ENCODE measurements at places on chromosomes 16 and 17. TPM values are rescaled to one million over a fixed set of nuclear protein-coding genes. Genes with fewer than 3 reads are reported as not detected.

GRCh38 chr17:74107107-74107506 is 96.4 kb upstream of the RPL38 start:
- no peak for DNase-seq
- no peak overlapping the region for H3K4me3 ChIP-seq
- no peaks in the 10 kb centered on the region for H3K27me3 ChIP-seq
- H3K36me3 ChIP-seq: no peaks in the 10 kb centered on the region
- no peaks in the 10 kb centered on the region for H3K4me1 ChIP-seq

DNA sequence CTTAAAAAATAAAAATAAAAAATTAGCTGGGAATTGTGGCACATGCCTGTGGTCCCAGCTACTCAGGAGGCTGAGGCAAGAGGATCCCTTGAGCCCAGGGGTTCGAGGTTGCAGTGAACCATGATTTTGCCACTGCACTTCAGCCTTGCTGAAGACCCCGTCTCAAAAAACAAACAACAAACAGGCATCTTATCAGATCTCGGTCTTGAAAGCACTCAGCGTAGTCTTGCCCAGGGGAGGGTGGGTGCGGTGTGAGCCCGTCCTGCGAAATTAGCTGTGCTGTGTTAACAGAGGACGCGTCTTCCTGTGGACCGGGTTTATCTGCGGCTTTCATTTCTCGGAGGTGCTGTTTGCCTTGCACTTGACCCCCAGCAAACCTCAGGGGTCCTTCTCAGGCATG is 5.4 kb downstream of the GAA start:
- H3K36me3 ChIP-seq: peaks cover 61% of the 10 kb centered on the region
- H3K27ac ChIP-seq: no peak overlapping the region
- no peak overlapping the region for H3K4me3 ChIP-seq
- DNase-seq: no peak
- peaks cover 17% of the 10 kb centered on the region for H3K4me1 ChIP-seq

- H3K4me1 ChIP-seq: peaks cover 90% of the 10 kb centered on the region
- H3K27me3 ChIP-seq: no peaks in the 10 kb centered on the region
- H3K36me3 ChIP-seq: peaks cover 91% of the 10 kb centered on the region
- no peak overlapping the region for H3K4me3 ChIP-seq
- H3K27ac ChIP-seq: peak overlapping the region; percentile 78
- peak; percentile 90 for DNase-seq
Observed at GRCh38 chr17:64385187-64386083, 5.2 kb downstream of the PECAM1 start.

- H3K4me3 ChIP-seq: no peak overlapping the region
- H3K36me3 ChIP-seq: no peaks in the 10 kb centered on the region
- no peak overlapping the region for H3K27ac ChIP-seq
Observed at GRCh38 chr17:76432712-76433336, 20.1 kb downstream of the UBE2O start.

The ASIC2 gene
- polyA plus RNA-seq: not detected
